Adrenal gland (tissue), 19 donors: ENCODE measurements at places on chromosomes 11 and 22.

GRCh38 chr11:33658195-33658900 is 42.3 kb downstream of the C11orf91 start:
- no peak for DNase-seq

- no peak for DNase-seq
Measured at GRCh38 chr22:47449508-47450270, 687.2 kb downstream of the TBC1D22A start.

DNA sequence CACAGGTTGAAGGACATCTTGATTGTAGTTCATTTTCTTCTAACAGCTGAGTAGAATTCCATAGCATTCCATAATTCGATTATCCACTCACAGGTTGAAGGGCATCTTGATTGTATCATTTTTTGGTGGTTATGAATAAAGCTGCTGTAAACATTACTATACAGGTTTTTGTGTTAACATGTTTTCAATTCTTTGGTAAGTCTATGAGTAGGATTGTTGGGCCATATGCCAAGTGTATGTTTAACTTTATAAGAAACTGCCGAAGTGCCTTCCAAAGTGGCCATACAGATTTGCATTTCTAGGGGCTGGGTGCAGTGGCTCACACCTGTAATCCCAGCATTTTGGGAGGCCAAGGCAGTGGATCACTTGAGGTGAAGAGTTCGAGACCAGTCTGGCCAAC is 44.6 kb downstream of the ANKRD42 start:
- no peak for DNase-seq

GRCh38 chr22:44638971-44639760 is 62.8 kb upstream of the PRR5 start:
- no peak for DNase-seq

DNA sequence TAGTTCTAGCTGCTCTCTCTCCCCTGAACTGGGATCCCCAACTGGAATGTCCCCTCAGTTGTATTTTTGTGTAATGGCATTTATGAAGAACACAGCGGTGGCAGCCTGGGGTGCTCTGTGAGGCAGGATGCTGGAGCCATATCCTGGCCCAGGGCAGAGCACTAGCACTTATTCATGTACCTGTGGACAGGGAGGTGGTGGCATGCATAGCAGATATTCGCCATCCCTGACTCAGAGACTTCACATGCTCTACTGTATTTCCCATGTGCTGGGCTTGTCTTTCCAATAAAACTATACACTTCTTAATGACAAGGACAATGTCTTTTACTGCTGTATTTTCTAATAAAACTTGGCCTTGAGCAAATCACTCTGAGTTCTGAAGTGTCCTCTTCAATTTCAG is 125.3 kb downstream of the ADAMTS15 start:
- DNase-seq = no peak

DNA sequence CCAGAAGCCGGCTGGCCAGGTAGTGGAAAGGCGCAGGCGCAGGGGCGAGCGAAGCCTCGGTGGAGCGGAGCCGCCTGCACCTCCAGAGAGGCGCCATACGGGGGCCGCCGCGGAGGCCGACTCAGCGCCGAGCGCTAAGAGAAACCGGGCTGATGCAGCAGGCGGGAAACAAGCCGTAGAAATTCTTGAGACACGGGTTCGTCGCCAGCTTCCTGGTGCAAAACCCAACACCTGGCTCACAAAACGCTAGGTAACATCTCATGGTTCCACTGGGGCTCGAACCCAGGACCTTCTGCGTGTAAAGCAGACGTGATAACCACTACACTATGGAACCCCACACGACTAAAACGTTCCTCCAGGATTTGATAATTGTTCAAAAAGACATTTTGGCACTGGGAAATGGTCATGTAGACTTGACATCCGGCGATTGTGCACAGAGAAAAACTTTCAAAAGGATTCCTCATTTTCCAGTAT is 39.1 kb downstream of the OR4D9 start:
- DNase-seq = peak; percentile 89

GRCh38 chr11:28621753-28622152 is 513.6 kb downstream of the METTL15 start:
- peak; percentile 22 for DNase-seq

- no peak for DNase-seq
Measured at GRCh38 chr11:103215812-103216211, 106.6 kb downstream of the DYNC2H1 start.

GRCh38 chr11:1747753-1748635 is 2.4 kb downstream of the IFITM10 start:
- peak; percentile 80 for DNase-seq

DNA sequence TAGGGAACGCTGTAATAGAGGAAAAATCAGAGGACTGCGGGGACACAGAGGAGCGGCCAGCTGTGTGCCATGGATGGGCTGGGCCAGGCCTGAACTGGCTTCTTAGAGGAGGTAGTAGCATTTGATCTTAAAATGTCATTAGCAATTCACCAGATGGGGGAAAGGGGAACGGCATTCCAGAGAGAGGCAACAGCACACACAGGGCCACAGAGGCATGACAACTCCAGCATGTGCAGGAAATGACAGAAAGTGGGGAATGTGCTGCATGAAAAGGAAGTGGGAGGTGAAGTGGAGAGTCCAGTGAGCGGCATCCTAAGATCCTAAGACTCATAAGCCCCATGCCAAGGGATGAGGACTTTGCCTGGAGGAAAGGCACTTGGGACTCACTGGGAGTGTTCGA is 69.0 kb downstream of the UBASH3B start:
- no peak for DNase-seq

DNA sequence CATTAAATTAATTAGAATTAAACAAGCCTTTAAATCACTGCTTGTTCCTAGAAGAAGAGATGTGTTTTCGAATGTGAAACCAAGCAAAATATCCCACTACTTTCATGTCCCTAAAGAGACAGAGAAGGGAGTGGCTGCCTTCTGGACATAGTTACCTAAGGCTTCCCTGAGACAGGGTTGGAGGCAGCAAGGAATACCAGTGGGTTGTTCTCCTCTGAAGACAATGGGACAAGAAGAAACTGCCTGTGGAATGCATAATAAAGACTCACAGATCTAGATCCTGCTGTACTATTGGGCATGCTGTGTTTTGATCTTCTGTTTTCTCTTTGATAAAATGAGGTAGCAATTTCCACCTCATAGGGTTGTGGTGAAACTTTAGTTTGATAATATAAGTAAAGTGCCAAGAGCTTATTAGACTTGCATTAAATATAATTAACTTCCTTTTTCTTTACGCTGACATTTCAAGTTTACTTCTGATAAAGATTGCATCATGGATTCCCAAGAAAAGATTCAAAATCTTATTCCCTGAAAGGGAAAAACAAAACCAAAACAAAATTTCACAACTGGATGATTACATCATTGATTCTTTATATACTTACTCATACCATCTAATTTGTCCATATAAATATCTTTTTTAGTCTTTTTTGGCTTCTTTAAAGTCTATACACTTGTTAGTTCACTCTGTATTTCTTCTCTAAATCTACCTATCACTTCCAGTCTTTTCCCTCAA is 621.3 kb downstream of the ETS1 start:
- no peak for DNase-seq

GRCh38 chr22:43446916-43447315 is 35.1 kb downstream of the MPPED1 start:
- DNase-seq = no peak
